ENCODE measurements at places on chromosomes 3 and 15. TPM values are rescaled to one million over a fixed set of nuclear protein-coding genes. Genes with fewer than 3 reads are reported as not detected.

CCDC191 gene
- total RNA-seq: 1.2 TPM

POPDC2 gene
- 0.06 TPM for total RNA-seq

- DNase-seq: no peak
Observed at GRCh38 chr15:86483936-86484335, 404.3 kb downstream of the AGBL1 start.

- DNase-seq: no peak
Observed at GRCh38 chr15:69384626-69385598, 29.2 kb upstream of the KIF23 start.

DNA sequence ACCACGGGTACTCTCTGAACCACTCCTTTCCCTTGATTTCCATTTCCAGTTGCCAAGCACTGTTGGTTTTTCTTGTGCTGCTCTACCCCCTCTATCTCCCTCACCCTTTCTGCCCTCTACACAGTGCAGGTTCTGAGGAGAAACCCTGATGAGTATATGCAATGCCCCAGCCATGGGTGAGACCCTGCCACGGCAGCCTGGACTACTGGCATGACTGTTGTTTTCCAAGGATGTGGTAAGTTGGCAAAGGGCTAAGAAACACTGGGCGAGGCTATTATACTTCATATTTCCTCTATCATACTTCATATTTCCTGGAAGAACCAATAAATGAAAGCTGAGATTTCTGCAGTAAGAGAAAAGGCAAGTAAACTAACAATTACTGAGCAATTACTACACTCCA is 27.9 kb downstream of the CHAC1 start:
- no peak for DNase-seq

DNA sequence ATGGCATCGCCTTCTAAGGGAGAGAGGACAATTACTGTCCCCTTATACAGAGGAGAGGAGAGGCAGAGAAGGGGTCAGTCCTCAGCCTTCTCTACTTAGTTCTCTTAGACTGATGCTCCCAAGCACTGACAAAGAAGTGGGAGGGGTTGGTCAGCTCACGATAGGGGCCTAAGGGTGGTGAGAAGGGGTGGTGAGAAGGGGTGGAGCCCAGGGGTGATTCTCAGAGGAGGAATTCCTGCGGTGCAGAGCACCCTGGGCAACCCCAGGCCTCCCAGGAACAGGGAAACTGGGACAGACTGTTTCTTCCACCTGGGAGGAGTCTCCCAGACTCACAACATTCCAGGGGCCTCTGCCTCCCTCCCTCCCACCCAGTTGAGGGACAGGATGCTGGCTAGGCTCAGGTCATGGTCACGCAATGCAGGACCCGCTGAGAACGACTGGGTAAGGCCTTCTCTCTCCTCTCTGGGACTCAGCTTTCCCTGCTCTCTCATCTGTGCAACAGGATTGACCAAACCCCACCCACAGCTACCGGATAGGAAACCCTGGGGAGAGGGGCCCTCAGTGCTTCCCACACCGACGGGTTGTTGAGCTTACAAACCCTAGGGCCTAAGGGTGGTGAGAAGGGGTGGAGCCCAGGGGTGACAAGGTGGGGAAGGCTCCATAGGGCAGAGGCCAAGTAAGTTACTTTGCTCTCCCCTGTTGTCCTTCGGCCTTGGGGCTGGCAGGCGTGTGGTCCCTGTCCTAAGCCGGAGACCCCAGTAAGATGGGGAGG is 1.5 kb downstream of the TPRA1 start:
- DNase-seq: no peak

Measured in epithelial cell of proximal tubule (primary cell).